NCI-H526 treated with DMSO at 0.1 percent for 48 hours (cell line): ENCODE measurements at places on chromosomes 2 and 18.

DNA sequence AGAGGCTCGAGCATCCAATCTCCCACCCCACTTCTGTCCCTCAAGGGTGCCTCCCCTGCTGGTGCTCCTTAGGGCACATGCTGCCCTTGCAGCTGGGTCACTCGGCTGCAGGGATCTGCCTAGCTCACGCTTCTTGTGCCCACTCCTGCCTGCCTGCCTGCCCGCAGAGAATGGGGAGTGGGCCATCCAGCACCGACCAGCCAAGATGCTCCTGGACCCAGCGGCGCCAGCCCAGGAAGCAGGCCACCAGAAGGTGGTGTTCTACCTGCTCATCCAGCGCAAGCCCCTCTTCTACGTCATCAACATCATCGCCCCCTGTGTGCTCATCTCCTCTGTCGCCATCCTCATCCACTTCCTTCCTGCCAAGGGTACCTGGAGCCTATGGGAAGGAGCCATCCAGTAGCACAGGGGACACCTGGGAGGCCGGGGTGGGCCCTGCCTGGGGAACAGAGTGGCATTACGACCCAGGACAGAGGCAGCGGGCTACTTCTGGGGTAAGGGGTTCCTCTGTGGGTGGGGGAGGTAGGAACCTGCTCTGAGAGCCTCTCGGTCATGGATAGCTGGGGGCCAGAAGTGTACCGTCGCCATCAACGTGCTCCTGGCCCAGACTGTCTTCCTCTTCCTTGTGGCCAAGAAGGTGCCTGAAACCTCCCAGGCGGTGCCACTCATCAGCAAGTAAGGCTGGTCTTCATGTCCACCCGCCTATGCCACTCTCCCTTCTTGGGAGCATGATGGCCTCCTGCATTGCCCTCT lies 3.4 kb downstream of the CHRNG start:
- DNase-seq: no peak

DNA sequence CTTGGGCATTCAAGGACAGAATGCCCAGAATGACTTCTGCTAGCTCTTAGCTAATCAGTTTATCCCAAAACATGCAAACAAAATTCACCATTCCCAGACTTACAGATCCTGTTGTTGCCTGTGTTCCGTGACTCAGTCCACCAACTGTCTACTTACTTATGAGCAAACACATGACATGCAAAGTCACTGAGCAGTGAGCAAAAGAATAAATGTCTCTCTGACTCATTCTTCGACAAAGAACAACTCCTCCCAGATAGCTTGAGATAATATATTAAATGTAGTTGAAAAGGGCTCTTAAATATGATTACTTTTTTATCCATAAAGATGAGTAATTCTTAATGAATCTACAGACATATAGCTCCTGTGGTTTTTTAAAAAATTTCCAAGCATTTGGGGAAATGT lies 9.0 kb upstream of the CREG2 start:
- DNase-seq: no peak

- DNase-seq: peak; percentile 38
Observed at GRCh38 chr2:171706152-171706803, 19.0 kb downstream of the DYNC1I2 start.

DNA sequence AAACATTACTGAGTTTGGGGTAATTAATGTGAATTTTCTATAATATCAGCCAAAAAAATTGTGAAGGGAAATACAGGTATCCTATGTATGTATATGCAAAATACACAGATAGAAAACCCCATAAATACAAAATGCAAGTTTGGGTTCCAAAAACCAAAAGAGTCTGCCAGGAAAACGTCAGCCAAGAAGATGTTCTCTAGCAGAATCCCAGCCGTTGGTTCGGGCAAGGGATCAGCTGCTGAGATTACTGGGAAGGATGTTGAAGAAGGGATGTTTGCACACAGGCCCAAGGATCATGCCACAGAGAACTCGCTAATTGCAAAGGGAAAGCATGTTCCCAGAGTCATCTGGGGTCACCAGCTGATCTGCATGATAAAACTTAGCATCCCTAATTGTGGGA lies 9.5 kb upstream of the ANO7 start:
- no peak for DNase-seq

- no peak for DNase-seq
Observed at GRCh38 chr2:121044412-121044811, 240.6 kb downstream of the TFCP2L1 start.

DNA sequence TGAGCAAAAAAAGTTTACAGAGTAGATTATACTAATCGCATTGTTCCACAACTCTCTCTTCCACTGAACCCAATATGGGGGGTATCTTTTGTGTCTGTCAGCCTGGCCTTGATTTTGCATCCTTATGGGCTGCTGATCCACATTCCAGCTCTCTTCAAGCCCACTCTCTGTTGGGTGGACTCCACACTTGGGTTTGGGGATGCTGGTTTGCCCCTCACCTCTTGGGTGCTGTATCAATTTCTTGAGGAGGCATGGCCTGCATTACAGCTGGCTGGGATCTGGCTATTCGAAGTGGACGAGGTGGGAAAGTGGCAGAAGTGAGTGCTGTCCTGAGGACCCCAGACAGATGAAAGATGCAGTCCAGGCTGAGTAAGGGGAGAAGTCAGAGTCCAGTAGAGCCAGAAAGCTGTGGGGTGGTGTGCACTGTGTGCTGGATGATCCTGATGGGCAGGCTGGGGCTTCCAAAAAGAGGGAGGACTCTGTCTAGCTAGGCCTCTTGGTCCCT lies 141.4 kb downstream of the CAPN13 start:
- no peak for DNase-seq

GRCh38 chr2:233658610-233659009 lies 13.1 kb upstream of the UGT1A9 start:
- no peak for DNase-seq

DNA sequence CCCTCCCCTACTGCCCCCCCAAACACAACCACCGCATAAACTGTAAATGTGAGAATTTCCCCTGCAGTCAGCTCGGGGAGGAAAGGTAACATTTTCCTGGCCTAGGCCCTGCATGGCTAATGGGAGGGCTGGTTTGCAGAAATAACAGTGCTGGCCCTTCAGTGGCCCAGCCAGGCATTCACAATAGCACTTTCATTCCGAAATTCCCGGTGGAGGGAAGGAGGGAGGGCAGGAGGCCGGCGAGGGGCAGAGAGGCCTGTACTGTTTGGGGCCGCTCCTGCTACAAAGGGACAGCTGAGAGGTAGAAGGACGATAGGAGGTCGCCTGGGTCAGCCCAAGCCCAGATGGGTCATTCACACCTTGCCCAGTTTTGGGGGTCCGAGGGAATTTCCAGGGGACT lies 11.3 kb downstream of the CYP26B1 start:
- DNase-seq: no peak

DNA sequence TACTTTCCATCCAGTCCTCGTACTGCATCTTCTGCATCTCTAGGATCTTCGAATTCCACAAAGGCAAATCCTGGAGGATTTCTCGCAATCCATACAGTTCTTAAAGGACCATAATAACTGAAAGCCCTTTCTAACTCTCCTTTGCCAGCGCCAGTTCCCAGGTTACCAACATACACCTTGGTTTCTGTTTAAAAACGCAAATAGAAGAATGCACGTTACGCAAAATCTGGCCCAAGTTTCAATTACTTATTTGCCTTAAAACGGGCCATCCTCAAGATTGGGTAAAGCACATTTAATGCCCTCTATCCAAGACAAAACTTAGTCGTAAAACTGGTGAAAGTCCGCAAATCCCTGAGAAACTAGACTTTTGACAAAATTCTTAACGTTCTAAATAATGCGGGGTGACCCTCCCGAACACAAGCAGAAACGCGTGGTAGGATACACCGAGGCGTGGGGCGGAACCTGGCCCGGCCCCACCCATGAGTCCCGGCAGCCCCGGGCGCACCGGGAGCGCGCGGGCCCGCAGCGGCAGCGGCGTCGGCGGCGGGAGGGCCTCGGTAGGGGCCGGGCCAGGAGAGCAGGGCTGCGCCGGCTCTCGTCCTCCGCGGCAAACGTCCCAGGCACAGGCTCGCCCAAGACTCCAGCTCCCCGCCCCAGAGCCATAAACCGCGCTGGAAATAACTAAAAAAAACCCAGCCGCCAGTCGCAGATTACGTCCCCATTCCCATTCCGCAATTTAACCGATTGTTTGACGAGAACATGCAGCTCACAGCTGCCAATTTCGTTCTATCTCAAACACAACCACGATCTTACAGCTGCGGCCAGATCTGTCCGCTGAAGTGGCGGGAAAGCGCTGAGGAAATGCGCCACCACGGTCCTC lies 910 bp downstream of the SRSF7 start:
- no peak for DNase-seq

DNA sequence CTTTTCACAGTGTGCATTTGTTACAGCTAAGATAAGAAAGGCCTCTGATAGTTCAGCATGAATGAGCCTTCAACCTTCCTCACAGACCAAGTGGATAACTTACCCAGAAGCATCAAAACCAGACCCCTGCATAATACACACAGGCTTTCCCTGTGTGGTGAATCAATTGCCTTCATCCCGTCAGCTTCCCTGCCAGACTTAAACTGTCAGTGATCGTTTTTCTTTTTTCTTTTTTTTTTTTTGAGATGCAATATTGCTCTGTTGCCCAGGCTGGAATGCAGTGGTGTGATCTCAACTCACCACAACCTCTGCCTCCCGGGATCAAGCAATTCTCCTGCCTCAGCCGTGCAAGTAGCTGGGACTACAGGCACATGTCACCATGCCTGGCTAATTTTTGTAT lies 20.5 kb upstream of the SLC35F5 start:
- no peak for DNase-seq

GRCh38 chr2:109516445-109517117 lies 97.2 kb downstream of the SEPTIN10 start:
- DNase-seq: peak; percentile 2

GRCh38 chr2:105779394-105779793 lies 34.7 kb downstream of the NCK2 start:
- no peak for DNase-seq

DNA sequence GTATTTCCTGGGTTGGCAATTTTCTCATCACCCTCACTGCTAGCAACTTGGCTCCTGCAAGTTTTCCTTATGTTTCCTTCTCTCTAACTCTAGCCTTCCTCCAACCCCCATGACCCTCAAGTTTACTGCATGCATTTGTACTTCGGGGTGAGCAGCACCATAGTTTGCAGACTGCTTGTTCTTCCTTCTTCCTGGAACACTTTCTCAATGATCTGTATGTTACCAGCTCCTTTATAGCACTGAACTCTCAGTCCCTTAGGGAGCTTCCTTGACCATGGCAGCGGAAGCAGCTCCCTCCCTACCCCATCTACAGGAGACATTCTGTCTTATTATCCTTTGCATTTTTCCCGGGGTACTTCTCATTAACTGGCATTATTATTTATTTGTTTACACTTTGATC lies 1089.5 kb upstream of the GYPC start:
- no peak for DNase-seq

- no peak for DNase-seq
Observed at GRCh38 chr2:85791704-85792565, 38.1 kb downstream of the ATOH8 start.

DNA sequence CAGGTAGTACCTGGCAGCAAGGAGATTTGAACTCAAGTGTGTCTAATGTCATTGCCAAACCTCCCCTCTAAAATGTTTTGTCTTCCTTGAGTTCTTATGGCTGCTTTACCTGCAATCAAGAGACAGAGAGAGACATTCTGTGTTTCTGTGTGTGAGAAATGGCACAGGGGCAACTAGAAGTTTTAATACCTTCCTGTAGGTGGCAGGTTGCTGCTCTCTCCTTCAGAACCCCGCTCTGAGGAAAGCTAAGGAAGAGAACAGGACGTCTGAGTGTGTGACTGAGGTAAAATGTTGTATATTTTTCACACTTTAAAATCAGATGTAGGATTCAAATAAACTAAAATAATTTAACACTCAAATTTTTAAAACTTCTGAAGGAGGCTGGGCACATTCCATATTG lies 19.2 kb downstream of the DTNA start:
- DNase-seq: no peak

DNA sequence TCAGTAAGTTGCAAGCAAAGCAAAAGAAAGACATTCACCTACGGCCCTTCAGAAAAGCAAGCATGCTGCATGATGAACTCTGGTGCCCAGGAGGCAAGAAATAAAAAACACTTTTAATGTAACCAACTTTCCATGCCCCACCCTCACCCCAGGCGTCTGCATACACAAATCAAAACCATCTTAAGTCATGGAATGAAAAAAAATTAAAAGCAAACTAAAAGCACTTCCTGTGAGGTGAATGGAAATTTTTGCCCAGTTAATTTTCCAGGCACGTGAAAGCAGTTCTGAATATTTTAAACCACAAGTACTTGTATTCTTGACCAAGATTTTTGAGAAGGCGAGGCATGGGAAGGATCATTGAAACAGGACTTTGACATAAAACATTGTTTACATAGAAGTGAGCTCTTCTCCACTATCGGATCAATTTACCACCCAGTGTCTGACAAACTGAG lies 2.5 kb upstream of the ICOS start:
- DNase-seq: no peak

DNA sequence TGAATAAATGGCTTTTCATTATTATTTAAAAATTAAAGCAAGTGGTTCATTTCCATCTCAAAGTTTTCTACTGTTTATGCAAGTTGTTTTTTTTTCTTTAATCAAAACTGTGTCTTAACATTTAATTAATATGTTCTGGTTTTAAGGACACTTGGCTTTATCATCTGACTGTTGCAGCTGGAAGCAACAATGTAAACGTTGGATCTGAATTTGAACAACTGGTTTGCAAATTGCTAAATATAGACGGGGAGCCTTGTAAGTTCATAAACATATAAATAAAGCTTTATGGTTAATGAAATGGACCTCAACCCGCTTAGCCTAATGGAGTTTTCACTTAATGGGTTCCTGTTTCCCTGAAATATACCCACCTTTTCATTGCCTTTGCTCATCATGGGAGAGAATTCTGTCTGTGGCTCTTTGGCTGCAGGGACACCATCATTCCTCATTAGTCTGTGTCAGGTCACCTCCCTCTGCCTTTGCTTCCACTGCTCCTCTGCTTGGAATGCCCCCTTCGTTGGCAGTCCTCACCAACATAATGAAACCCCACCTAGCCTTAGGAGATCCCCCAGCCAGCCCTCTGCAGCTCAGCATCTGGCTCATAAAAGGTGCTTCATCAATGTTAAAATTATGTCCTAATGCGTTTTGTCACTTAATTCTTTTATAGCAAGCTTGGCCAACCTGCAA lies 44.2 kb upstream of the DYNC2LI1 start:
- no peak for DNase-seq

- no peak for DNase-seq
Observed at GRCh38 chr2:63668000-63668399, 79.2 kb downstream of the MDH1 start.
